ENCODE measurements at places on chromosomes 7 and 10.

DNA sequence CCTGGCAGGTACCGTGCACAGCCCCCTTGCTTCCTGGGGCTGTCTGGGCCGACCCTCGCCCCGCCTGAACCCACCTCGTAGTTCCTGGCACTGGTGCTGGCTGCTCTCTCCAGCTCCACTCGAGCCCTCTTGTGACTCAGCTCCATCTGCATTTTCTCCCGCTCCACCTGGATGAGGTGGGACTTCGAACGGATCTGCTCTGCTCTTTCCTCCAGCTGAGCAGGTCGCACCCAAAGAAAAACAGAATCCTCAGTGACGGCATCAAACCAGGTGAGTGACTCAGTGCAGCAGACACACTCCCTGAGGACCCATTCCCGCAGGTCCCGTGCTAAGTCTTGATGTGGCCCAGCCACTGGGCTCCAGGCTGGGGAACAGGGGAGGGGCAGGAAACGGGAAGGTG, 7.4 kb downstream of the MAD1L1 start:
- no peak for DNase-seq

DNA sequence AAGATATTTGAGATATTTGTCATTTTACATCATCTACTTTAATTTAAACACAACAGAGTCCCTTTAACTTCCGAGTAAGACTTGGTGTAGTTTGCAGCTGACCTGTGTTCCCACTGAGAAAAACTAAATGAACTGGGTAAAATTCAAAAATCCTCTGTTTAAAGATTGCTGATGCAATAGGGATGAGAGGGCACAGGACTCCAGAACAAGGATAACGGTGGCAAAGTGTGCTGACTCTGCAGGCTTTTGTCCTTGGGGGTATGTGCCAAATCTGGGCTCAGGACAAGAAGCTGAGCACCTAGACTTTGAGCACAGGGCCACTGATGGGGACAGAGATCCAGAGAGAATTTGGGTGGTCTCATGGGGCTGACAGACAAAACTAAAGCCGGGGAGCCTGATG, 156.8 kb downstream of the CCDC71L start:
- DNase-seq = no peak

GRCh38 chr7:91557789-91558404, 293.7 kb downstream of the FZD1 start:
- no peak for DNase-seq

DNA sequence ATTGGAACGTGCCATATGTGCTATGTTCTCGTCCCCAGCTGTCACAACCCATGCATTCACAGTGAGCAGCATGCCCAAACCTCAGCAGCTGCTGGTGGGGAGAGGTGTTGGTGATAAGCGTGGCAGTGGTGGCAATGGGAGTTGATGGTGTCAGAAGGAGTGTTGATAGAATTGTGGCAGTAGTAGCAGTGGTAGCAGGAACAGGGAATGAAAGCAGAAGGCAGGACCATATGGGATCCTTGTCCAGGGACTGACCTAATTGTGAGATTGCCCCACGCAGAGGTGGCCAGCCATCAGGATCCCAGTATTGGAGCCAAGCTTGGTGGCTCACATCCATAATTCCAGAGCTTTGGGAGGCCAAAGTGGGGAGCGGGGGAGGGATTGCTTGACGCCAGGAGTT, 276.3 kb downstream of the GALNT17 start:
- DNase-seq = no peak

- no peak for DNase-seq
Measured at GRCh38 chr7:19312416-19312815, 167.2 kb upstream of the FERD3L start.

DNA sequence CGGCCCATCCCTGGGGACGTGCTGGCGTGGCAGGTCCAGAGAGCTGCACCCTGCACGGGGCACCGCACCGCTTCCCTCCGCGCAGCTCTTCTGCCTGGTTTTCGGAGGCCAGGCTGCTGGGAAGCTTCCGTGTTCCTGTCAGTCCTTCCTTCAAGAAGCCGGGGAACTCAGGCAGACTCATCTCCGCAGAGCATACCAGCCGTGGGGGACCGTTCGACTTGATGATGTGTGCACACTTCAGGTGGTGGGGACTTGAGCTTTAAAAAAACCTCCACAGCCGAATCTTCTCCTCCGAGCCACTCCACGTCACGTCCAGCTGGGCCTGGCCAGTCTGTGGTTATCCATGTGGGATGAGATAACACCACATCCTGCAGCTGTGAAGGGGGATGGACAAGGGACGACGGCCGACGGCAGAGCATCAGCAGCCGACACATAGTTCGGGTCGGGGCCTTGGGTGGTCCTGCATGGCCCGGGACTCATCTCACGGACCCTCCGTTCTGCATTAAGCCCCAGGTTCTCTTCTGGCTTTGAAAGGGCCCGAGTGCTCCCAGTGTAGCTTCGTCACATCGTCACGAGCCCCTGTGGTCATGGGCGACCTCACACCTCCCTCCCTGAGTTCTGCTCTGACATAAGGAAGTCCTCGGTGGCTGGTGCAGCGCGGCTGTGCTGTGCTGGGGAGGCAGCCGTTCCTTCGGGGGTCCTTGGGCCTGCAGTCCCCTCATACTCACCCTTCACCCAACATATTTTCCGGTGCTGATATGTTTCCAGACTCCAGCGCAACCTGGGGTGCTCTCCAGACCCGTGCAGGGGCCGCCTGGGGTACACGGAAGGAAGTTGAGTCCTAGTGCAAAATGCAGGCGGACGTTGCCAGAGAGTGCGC, 4.5 kb upstream of the BHLHA15 start:
- DNase-seq = no peak

DNA sequence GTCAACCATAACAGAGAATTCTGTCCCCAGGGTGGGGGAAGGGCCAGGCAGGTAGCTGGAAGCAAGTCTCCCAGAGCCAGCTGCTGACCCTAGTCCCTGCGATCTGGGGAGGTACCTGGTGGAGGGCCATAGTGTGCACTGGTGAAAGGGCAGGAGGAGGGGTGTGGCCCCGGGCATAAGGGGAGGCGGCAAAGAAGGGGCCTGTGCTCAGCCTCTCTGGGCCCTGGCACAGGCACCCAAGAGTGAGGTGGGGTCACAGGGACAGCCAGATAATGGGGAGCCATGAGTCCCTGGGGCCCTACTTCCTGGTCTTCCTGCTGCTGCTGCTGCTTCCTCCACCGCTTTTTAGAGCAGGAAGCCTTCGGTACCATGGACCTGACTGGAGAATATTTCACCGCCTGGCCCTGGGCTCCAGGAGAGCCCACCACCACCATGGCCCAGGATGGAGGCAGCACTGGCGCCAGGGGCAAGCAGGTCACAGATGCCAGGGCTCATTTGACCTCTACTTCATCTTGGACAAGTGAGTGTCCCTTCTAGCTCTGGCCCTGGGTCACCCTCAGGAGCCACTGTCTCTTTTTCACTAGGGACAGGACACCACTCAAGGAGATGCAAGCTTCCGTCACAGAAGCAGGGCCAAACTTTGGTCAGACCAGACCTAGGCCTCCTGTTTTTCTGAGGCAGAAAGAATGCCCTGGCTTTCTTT, at the start of gene ANTXRL:
TSS of gene ANTXRL (plus strand) at position 7 of the 703 bp plus-strand sequence. CDS start at position 273, 266 bp downstream.
- DNase-seq = peak; percentile 17

DNA sequence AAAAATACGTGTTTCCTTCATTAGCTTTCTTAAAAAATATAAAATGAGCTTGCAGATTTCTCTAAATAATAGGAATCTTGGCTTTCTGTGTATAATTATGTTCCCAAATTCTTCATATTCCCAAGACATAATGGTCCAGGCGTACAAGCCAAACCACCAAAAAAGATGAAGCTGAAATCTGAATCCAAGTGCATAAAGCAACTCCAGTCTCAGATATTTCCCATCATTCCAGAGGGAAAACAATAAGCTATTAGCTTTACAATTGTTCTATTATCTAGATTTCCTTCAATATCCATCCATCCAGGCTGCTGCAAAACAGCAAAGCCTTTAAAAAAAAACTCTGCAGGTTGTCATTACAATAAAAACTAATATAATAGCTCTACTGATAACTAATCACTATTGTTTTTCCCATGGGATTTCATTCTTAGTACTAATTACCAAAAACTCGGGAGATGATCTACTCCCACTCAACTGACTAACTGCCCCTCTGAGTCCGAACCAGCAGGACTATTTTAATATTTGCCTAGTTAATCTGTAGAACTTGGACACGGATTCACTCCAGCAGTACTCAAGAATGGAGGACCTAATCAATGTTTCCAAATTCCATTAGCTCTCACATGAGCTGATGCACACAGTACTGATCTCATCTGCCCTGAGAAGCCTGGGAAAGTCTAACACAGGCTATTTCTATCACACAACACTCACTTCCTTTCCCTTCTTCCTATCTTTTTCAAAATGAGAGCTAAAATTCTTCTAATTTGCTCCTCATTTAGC, 108.9 kb upstream of the ASAH2 start:
- DNase-seq = no peak

- DNase-seq = no peak
Measured at GRCh38 chr10:28838908-28839307, 161.6 kb downstream of the BAMBI start.

DNA sequence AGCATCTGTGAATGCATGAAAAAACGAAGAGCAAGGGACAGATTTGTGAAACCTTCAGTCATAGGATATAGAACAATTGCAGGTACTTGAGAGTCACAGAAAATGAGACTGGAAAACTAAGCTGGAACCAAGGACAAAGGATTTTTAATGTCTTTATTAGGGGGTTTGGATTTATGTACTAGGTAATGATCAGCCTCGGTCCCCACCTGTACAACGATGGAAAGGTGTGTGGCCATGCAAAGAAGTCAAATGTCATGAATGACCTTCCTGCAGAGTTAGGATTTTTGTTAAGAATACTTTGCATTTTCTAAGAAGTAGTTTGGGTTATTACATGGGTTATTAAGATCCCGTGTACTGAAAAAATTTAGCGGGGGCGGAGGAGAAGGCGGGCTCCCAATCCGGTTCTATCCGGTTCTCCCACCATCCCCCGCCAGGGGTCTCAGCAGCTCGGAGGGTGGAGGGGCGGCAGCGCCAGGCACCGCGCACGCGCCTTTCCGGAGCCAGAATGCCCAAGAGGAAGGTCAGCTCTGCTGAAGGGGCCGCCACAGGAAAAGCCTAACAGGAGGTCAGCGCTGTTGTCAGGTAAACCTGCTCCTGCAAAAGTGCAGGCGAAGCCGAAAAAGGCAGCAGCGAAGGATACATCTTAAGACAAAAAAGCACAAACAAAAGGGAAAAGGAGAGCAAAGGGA, 327.5 kb upstream of the PLXDC2 start:
- no peak for DNase-seq

DNA sequence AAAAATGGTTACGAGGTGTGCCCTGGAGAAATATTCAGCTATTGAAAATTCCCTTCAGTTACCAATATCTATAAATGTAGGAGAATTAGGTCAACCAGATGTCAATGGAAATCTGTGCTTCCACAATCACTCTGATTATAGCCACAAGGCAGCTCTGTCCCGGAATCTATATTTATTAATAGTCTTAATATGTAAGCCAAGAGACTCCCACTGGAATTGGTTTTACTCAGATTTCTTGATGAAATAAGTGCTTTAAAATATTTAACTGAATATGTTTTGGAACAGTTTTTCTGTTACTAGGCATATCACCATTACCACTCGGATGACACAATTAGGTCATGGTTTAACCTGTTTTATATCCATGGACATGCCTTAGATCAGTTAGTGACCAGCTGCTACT, 169.6 kb downstream of the POM121L12 start:
- no peak for DNase-seq

GRCh38 chr10:68133523-68133922, 24.2 kb downstream of the MYPN start:
- DNase-seq = no peak

DNA sequence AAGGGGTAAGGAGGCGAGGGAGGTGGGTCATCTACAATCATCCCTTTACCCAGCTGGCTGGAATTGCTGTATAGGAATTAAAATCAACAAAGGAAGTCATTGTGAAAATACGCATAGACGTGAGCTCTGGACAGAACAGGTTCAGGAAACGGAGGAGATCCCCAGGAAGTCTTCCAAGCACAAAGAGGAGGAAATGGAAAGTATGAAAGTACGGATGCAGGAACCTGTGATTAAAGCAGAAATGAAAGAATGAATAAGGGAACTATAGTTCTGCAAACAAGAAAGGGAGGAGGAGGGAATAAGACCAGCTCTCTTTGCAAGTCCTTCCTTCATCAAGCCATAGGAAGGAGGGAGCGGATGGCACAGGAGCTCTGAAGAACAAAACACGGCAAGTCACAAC, 61.8 kb downstream of the PYROXD2 start:
- DNase-seq = no peak

DNA sequence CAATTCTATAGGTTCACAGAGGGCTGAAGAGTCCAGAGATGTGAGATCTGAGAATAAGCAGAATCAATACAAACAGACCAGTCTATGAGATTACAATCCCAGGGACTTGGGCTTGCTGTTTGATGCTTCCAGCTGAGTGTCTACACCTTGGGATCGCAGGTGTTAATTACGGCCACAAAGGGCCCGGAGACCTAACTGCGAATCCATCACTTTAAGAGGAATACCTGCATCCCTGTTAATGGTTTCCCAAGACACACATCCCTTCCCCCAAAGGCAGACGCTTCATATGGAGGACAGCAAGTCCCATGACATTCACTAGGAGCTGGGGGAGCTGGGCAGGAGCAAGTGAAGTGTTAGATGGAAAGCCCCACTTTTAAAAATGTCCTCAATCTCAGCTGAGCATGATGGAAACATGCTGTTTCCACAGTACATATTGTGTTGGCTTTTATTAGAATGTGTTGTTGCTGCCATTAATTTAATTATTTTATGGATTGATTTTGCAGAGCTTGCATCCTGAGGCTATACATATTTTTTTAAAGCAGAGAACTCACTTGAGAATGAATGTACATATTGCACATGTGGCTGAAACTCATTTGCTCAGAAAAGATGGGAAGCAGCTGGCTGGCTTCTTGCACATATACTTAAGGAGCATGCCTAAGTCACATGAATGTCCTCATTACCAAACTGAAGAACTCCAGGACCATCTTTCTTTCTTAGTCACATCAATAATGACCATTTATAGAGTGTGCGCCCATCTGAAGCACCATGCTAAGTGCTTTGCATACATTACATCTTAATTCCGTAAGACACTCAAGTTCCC, 151.3 kb downstream of the NEBL start:
- DNase-seq = no peak

- no peak for DNase-seq
Measured at GRCh38 chr7:105674200-105674920, 93.1 kb upstream of the EFCAB10 start.

- no peak for DNase-seq
Measured at GRCh38 chr10:51109801-51110533, 35.7 kb downstream of the PRKG1 start.

DNA sequence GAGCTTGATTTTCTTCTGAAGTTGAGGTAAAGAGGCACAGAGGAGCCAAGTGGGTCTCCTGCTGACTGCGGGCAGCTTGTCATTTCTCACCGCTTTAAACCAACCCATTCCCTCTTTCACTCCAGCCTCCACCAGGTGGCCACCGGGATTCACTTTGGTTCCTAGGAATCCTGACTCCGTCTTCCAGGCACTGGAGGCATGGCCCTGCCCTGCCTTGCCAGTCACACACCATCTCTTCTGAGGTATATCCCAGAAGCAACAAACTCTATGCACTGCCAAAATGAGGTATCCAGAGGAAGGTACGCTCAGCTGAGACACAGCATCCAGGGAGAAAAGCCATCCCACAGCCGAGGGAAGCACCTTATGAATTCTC, 280.8 kb downstream of the TNS3 start:
- DNase-seq = no peak

GRCh38 chr7:104984585-104985258, 29.3 kb upstream of the KMT2E start:
- no peak for DNase-seq
